ENCODE measurements at places on chromosomes 7 and 10.

- DNase-seq = no peak
These were observed 105.9 kb downstream of the CPEB3 start for GRCh38 chr10:92184977-92185376.

DNA sequence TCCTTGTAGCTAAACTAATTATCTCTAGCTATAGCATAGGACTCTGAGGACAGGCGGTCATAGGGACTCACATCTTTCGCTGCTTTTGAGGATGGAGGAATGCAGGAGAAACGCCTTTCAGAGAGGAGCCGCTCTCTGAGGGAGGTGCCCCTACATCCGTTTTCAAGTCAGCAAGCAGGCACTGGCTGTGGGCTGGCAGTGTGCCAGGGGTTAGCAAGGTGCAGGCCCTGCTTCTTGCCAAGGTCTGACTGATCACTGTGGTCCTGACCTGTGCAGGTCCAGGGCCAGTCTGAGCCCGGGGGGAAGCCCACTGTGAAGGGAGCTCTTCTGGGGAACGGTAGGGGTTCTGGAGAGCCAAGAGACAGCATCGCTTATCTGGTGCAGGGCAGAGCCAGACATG, 89.4 kb downstream of the SH3PXD2A start:
- DNase-seq = no peak

DNA sequence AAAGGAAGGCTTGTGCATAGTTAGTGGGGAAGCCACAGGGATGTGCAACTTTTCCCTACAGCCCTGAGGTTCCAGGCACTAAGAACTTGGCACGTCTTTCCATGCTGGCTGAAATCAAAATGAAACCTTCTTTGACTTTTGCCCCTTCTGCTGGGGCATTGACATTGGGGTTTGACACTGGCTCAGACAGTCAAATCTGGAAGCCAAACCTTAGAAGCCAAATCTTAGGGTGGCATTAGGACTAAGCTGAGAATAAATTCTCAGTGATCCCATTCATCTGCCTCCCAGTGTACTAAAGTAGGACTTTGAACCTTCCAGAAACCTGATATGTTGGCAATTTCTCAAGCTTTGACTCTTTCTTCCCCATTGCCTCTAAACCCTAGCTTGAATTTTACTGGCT, 31.3 kb upstream of the INSYN2A start:
- DNase-seq = no peak

DNA sequence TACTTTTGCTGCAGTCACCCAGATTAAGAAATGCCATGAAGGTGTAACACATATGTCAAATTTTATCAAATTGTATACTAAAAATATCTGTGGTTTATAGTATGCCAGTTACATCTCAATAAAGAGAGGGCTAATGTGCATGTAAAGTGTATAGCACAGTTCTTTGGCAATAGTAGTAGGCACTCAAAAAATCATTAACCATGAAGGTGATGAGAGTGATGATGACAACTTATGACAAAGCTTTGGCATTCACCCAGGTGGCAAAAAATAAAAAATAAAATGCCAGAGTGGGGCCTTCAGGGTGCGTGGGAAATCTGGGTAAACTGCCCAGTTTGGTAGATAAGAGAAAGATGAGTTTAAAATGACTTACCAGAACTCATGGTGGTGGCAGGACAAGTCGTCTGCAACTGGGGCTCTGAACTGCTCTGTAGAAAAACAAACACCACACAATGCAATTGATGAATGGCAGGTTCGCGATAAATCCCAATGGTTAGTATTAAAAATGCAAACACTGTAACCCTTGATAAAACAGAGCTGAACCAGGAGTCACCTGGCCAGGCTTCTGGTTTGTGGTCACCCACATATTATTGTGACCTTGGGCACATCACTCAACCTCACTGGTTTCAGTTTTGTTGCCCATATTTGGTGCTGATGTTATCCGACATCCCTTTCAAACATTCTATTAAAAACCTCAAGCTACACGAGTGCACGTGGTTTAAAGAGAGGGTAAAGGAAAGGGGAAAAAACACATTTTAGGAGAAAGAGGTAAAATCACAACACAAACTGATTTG, 120.2 kb downstream of the SORBS1 start:
- DNase-seq = no peak

- no peak for DNase-seq
These were observed 97.7 kb downstream of the DNMBP start for GRCh38 chr10:99912041-99912440.

- DNase-seq = no peak
These were observed 35.3 kb downstream of the DENND2A start for GRCh38 chr7:140605337-140605736.

DNA sequence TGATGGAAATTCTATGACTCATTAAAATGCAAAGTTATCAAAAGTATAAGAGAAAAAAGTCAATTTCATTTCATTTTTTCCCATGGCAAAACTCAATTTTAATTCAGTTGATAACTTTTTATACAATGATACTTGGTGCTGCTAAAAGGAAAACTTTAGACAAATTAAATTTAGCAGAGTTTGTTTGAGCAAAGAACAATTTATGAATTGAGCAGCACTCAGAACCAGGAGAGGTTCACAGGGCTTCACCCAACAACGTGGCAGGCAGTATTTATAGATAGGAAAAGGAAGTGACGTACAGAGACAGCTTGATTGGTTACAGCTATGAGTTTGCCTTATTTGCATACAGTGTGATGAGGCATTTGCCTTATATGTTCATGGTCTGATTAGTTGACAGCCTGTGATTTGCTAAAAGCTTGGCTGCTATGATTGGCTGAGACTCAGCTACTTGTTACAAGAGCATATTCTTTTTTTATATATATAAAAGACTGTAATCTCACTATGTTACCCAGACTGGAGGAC, 157.2 kb upstream of the CELF2 start:
- DNase-seq = no peak

DNA sequence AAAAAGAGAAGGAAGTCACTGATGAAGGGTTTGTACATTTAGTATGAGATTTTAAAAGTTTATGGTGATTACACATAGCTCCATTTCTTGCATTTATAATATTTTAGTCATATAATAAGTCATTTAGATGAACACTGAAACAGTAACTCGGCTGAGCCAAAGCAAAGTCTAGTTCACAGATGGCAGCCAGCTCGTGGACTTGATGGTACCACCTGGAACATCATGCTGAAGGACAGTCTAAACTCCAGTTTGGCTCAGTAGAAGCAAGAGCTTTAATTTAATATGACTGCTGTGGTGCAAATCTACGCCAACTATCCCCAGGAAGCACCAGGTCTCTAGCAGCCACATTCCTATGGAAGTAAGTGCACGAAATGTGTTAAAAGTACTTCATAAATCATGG, 16.4 kb downstream of the SRI start:
- DNase-seq = no peak

DNA sequence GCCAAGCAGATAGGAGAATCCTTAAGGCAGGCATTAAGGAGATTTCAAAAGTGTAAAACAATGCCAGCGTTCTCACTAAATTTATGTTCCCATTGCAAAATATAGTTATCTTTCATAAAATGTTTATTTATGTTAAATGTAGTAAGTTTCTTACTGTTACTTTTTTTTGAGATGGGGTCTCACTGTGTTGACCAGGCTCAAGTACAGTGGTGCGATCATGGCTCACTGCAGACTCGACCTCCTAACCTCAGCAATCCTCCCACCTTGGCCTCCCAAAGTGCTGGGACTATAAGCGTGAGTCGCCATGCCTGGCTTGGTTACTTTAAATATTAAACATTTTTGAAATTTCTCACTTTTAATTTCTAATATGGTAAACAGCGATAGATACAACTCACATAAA, 31.8 kb upstream of the PRKAR2B start:
- no peak for DNase-seq

DNA sequence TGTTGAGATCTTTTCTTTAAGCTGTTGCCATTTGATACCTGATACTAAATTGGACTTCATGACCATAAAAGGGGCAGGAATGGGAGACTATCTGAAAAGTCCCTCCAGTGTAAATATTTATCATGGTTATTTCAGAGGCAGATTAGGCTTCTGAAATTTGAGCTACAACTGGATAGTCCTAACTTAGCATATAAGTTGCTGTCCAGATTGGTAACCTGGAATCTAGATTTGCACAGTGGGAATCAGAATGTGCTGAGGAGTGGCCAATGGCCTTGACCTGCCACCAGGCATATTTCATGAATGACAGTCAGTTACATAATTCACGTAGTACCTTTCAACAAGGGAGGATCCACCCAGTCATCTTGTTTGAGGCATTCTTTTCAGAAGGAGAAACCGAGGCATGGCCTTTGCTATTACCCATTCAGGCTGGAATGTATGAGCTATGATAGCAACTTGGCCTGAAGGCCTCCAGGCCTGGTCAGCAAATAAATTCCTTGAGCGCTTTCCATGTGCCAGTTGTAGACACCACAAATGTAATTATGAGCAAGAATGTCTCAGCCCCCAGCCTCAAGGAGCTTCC, 80.0 kb downstream of the EEPD1 start:
- peak; percentile 24 for DNase-seq

GRCh38 chr7:35415411-35415822, 161.5 kb upstream of the TBX20 start:
- DNase-seq = no peak

DNA sequence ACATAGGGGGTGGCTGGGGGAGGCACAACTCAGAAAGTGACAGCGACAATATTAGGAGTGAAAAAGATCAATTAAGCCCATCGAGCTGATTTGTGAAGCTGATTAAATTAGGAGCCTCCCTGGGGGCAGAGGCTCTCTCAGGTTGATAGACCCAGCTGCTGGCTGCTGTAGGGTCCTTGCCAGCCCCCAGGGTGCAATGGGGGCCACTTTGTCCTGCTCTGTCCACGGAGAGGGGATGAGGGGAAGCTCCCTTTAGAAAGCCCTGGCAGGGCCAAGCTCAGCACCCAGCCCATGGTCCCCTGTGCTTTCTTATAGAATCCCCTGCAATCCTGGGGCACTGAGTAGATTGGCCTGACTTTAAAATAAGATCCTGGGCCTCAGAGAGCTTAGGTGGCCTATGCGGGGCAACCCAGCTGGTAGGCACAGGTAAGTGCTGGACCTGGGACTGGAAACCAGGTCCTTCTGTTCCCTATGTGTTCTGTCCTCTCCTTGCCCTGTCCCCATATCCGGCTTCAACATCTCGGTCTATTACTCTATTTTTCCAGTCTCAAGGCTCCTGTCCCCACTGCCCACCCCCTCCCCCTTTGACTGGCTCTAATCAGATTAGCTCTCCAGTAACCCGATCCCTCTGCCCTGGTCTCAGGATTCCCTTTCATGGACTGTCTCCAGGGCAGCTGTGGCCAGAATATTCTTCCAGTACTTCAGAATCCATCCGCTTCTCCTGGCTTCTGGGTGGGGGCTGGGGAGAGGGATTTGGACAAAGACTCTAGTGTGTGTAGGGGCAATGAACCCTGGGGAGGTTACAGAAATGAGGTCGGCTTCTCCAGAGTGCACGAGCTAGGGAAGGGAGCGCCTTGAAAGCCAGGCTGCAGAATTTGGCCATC, 259.6 kb downstream of the RPS24 start:
- peak; percentile 6 for DNase-seq

GRCh38 chr7:128890306-128891109, 20.0 kb downstream of the KCP start:
- no peak for DNase-seq

- DNase-seq = peak; percentile 6
These were observed 37.2 kb upstream of the PCBD1 start for GRCh38 chr10:70925377-70926225.

- DNase-seq = no peak
These were observed 66.9 kb downstream of the BBS9 start for GRCh38 chr7:33196221-33196620.

DNA sequence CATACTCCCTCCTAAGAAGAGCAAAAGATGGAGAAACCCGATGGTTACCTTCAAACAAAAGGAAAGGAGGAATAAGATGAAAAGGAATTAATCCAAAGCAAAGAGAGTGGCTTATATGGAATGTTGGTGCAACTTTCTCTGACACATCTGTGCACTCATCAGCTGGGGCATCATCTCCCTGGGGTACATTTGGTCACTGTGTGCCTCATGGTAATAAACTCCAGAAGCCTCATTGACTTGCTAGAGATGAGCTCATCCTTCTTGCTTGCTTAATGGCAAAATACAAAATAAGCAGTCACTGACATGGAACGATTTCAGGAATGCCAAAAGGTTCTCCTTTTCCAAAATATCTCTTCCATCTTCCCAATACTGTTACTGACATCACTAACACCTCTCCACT, 22.5 kb downstream of the CAV1 start:
- DNase-seq = peak; percentile 50

DNA sequence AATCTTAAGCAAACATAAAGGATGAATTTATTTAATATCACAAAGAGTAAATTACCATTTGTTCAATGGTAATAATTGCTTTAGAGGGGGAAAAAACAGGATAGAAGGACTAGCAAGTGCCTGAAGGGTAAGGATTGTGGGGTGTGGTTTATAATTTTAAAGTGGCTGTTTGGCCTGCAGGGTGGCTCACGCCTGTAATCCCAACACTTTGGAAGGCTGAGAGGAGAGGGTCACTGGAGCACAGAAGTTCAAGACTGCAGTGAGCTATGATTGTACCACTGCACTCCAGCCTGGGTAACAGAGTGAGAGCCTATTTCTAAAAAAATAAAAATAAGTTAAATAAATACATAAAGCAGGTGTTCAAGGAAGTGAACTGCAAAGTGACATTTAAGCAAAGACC, 199.9 kb upstream of the AHR start:
- DNase-seq = no peak

- DNase-seq = no peak
These were observed 230.6 kb upstream of the FZD8 start for GRCh38 chr10:35872671-35873070.

DNA sequence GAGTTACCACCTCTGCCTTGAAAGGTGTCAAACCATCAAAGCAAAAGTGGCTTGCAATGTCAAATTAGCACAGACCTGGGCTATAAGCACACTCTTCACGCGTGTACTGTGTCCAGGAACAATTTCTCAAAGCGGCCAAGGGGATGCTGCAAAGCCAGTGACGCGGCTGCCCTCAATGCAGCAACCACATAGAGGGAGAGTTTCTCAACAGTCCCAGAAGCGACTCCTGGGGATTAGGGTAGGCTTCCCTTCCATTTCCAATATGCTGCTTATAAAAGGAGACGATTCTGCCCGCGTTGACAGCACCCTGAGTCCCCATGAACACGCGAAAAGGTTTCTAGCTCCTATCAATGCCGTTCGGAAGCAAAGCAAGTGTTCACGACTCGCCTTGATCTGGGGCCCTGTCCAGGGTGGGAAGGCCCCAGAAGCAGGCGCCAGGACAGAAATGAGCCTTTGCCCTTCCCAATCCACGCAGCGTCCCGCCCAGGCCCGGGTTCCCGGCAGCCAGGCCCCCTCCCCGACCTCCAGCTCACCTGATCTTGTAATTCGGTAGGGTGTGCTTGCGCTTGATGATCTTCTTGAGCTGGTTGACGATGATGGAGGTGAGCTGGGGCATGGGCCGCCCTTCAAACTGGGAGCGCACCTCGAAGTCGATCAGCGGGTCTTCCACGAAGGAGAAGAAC, 1.3 kb downstream of the PDZD8 start:
- DNase-seq = peak; percentile 49

GRCh38 chr7:104550362-104550761, 222.0 kb downstream of the LHFPL3 start:
- DNase-seq = peak; percentile 2
